Cortex of kidney (tissue), 1 donor: ENCODE measurements at places on chromosomes 6 and 20.

GRCh38 chr20:19813846-19814640 lies 56.0 kb downstream of the RIN2 start:
- DNase-seq: no peak

- DNase-seq: no peak
Observed at GRCh38 chr6:134994431-134994830, 44.5 kb upstream of the ALDH8A1 start.

DNA sequence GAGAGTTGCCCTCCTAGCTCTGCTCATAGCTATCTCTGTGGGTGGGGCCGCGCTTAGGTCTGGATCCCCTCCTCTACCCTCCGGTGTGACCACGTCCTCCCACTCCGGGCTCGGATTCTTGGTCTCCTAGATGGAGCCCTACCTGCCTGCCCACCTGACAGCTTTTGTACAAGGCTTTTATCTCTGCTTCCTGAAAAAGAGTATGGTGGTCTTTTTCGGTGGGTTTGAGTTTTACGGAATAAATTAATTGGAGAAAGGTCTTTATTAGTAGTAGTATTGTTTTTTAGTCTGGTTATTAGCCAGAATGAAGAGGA lies 773 bp downstream of the SMAP1 start:
- DNase-seq: no peak

- DNase-seq: no peak
Observed at GRCh38 chr6:22658934-22659333, 89.6 kb downstream of the HDGFL1 start.

DNA sequence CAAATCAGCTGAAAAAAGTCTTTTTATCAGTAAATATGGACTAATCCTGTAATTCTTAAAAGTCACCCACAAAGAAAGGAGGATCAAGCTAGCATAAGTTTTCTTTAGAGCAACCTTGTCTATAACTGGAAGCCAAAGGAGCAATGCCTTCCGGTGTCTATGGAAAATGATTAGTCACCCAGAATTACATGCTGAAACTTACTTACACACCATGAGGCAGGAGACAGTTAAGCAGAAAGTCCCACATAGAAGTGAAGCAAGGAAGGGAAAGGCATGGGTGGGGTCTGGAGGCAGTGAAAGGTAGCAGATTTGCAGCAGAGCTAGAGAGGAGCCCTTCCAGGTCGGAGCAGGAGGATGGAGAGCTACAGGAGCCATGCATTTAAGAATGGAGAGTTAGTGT lies 153.7 kb upstream of the RIPOR2 start:
- no peak for DNase-seq

DNA sequence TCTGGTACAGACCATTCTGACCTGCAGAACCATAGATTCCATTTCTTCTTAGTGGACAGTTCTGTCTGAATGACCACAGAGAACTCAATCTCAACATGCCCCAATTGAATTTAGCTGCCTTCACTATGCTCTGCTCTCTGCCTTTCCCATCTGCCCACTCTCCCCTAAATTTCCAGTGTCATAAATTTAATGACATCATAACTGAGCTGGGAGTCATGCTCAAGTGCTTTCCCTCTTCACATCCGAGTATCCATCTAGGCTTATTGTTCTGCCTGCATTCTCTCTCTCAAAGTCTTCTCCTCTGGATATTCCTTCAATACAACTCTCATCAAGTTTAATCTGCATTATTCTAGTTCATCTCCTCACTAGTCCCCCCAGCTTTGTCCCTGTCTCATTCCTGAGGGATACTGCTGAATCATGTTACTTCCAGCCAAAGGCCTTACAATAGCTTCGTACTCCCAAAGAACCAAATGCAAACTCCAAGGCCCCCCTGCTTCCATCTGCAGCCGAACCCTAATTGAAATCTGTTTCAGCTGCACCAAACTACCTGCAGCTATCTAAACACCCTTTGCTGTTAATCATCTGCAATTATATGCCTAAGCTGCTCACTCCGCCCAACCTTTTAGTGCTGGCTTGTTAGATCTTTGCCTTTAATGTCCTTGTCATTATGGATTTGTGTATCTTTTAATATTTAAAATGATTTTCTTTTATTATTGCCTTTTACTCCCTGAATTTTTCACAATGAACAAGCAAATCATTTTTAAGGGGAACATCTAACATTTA lies 46.1 kb downstream of the SLC35B3 start:
- DNase-seq: no peak

DNA sequence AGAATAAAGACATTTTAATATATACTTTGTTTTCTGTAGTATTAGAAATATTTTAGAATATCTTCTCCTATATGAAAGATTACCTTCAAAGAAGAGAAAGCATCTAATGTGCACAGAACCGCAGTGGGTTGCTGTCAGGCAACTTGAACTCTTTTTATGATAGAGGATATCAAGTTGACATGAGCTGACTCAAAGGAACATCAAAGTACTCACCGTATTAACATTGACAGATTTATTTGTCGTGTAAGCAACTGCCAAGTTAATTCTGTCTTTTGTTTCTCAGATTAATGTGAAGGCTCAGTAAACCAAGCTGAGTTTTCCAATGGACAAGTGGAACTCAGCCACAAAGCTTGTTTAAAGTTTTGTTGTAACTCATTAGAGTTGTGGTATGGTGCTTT lies 2.2 kb upstream of the GINM1 start:
- no peak for DNase-seq

GRCh38 chr6:70303034-70303525 lies at the start of gene COL9A1:
Gene COL9A1 (minus strand): TSS chr6:70303084. CDS start chr6:70302924, 160 bp downstream.
- DNase-seq: no peak

DNA sequence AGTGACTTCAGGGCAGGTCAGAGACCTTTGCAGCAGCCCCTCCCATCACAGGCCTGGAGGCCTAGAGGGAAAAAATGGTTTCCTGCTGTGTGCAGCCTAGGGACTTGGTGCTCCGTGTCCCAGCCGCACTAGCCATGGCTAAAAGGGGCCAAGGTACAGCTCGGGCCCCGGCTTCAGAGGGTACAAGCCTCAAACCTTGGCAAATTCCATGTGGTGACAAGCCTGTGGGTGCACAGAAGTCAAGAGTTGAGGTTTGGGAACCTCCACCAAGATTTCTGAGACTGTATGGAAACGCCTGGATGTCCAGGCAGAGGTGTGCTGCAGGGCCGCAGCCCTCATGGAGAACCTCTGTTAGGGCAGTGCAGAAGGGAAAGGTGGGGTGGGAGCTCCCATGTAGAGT lies 34.0 kb downstream of the UBE3D start:
- DNase-seq: no peak

GRCh38 chr6:97305414-97306066 lies 22.5 kb upstream of the MMS22L start:
- no peak for DNase-seq

- DNase-seq: no peak
Observed at GRCh38 chr6:27547157-27548075, 74.5 kb upstream of the ZNF184 start.

DNA sequence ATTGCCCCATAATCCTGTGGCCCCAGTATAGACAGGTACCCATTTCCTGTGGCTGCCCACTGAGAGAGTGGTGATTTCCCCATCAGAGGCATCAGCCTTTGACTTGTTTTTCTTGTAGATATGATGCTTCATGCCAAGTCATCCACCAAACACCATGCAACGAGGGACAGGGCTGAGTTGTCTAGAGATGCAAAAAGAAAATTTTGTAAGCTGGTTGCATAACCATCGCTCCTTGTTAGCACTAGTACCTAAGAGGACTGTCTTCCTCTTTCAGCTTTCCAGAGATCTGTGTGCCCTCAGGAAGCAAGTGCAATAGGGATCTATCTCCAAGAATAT lies 166.8 kb downstream of the BCAS1 start:
- no peak for DNase-seq

DNA sequence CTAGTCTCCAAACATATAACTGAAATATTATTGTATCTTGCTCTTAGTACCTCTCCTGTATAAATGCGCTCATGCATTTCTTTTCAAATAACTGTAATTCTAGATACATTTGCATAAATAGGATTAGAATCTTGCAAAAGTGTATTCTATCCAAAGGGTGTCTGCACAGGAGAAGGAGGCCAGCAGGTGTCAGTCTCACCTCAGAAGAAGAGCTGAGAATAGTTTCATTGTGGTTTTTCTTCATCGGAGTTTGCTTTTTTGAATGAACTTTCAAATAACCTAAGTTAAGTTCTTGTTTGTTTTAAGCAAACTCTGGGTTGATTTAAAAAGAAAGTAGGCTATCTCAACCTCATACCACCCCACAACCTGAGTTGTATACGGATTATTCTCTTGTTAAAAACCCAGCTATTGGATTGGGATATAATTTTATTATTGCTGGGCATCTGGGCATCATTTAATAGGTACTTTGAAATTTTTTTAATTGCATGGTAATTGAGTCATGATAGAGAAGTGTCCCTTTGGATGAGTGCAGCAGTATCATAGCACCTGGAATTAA lies 125.0 kb upstream of the MLIP start:
- DNase-seq: no peak

GRCh38 chr6:168540713-168541291 lies 99.8 kb downstream of the SMOC2 start:
- no peak for DNase-seq

DNA sequence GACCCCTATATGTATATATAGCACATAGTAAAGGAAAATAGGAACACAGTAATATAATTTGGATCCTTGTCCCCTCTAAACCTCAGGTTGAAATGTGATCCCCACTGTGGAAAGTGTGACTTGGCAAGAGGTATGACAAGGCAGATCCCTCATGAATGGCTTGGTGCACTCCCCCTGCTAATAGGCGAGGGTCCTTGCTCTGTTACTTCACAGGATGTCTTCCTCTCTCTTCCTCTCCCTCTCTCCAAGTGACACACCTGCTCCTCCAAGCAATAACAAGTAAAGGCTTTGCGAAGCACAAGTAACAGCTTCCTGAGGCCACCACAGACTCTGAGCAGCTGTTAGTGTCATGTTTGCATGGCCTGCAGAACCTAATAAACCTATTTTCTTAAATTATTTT lies 16.4 kb downstream of the ROMO1 start:
- no peak for DNase-seq

DNA sequence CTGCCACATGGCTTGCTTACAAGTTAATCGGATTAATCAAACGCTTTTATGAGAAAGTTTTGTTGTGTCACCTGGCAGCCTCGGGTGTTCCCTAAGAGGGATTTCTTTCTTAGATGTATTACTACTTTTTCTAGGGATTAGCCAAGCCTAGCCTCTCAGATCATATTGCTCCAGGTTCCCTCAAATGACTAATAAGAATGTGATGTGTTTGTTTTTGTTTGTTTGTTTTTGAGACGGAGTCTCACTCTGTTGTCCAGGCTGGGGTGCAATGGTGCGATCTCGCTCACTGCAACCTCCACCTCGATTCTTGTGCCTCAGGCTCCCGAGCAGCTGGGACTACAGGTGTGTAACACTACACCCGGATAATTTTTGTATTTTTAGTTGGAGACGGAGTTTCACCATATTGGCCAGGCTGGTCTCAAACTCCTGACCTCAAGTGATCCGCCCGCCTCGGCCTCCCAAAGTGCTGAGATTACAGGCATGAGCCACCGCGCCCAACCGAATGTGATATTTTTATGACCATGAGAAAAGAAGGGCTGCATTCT lies 977 bp downstream of the HMGN4 start:
- no peak for DNase-seq

- no peak for DNase-seq
Observed at GRCh38 chr6:7684843-7685242, 41.1 kb upstream of the BMP6 start.

DNA sequence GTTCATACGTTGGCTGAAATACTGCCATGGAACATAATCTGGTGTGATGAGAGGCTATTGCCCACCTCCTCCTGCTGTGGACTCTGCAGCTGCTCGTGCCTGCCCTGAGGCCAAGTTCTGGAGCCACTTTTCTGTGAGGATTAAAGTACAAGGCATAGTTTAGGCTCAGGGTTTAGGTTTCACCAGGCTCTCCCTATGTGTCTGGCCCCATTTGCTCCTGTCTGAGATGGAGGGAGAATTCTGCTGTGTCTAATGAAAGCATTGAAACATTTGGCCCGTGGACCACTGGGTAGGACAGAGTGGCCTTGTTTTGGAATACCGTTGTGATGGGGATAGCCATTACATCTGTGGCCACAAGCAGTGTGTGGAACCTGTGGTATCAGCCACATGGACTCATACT lies 5.9 kb downstream of the WRNIP1 start:
- DNase-seq: no peak

GRCh38 chr6:10033223-10033829 lies 381.5 kb downstream of the TFAP2A start:
- no peak for DNase-seq

- DNase-seq: no peak
Observed at GRCh38 chr20:37972256-37973058, 60.8 kb downstream of the TTI1 start.

DNA sequence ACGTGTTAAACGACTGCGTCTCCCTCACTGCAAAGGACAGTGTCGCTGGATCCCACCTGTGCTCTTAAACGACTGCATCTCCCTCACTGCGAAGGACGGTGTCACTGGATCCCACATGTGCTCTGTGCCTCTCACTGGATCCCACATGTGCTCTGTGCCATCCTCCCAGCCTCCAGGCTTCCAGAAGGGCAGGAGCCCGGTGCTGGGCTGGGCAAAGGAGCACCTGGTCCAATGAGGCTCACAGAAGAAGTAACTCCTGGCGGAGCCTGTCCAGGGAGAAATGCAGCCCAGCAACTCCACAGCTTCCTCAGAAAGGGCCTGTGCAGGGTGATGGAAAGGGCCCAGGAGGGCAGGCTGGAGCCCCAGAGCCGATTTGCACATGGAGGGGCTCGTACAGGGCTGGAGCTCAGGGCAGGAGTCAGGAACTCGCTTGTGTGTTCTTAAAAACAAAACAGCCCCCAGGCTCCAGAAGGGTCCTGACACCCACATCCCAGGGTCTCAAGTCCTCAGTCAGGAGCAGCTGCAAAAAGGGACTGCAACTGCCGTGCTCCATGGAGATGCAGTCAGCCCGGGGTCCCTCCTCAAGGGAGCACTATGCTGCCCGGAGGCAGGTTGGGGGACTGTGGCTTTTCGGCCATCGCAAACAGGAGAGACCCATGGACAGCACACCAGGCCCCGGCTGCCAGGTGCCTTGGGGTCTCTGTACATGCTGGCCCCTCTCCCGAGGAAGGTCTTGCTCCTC lies 52.7 kb downstream of the DLL1 start:
- DNase-seq: no peak
